ENCODE measurements at places on chromosomes 7 and 10.

DNA sequence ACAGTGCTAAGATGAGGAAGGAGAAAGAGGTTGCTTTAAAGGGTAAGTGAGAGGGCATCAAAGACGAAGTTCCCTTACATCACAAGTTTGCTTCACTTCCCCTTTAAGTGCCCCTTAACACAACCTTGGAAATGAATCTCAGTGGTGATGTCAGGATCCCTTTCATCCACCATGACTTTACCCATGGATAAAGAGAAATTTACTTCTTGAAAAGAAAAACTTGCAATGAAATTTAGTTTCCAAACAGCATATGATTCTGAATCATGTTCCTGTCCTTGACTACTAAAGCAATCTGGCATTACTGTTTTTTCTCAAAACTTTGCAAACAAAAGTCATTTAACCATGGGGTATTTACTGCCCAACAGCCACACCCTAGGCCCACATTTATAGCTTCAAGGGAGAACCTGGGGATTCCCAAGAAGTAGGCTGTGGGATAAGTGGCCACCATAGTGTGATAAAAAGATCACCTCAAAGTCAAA lies 135.9 kb downstream of the ITGB8 start:
- DNase-seq = no peak

GRCh38 chr7:85094046-85094725 lies 92.7 kb downstream of the SEMA3D start:
- DNase-seq = no peak

GRCh38 chr7:17437586-17437985 lies 139.1 kb downstream of the AHR start:
- no peak for DNase-seq

GRCh38 chr7:139767561-139767982 lies 10.2 kb downstream of the HIPK2 start:
- DNase-seq = no peak

DNA sequence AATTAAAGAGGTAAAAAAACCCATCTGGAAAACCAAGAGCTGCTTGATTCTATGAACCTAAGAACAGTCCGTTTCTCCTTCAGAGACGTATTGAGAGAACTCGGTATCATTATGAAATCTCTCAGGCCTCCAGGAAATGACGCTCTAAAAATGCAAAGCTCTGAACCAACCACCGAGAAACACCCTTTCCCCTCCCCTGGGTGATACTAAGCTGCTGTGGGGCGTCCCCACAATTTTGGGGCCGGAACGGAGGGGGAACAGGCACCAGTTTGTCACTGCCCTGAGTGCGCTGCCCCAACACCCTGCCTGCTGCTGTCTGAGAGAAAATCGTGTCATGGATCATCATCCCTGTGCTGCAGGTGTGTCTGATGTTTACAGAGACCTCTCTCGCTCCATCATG lies 509.5 kb downstream of the DNAJB6 start:
- no peak for DNase-seq

GRCh38 chr10:649798-650440 lies 39.5 kb downstream of the DIP2C start:
- DNase-seq = peak; percentile 55

DNA sequence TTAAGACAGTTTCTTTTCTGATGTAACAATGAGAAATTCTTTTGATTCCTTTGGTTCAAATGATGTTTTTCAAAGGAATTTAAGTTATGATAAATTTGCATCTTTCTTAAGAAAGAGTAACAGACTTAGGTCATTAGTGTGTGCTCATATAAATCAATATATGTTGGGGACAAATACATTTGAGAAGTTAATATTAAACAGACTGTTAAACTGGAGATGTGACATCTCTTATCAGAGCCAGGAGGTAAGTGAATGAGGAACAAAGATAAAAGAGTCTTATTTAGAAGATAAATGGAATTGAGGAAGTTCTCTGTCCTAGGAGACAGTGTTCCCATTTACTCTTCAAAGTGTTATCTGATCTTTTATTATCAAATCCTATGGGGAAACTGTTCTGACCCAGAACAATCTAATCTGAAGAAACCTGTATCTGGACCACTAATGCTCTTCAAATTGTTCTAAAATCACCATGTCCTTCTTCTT lies 104.8 kb upstream of the LAMB4 start:
- DNase-seq = no peak

DNA sequence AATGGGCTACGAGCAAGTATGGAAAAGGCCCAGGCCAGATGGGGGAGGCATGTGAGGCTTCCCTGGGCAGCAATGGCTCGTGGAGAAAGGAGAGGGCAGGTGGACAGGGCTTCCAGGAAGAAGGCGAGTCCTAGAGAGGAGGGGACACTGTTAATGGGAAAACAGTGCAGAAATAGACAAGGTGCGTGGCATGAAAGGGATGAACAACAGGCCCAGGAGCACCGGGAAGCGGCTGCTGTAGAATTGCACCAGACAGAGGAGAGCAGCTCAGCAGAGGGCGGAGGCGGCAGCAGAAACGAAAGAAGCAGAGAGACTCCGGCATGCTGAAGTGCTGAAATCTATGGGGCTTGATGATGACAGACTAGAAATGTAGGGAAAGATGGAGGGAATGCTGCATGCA lies 102.1 kb downstream of the PIP4K2A start:
- no peak for DNase-seq

DNA sequence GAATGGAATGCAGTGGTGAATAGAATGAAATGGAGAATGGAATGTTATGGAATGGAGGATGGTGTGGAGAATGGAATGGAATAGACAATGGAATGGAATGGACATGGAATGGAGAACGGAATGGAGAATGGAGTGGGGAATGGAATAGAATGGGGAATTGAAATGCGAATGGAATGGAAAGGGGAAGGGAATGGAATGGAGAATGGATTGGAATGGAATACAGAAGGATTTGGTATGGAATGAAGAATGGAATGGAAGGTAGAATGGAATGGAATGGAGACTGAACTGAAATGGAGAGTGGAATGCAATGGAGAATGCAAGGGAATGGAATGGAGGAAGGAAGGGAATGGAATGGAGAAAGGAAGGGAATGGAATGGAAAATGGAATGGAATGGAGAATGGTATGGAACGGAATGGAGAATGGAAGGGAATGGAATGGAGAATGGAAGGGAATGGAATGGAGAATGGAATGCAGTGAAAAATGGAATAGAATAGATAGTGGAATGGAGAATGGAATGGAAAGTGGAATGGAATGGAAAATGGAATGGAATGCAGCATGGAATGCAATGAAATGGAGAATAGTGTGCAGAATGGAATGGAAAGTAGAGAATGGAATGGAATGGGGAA lies 94.8 kb downstream of the NSUN6 start:
- DNase-seq = no peak

- DNase-seq = no peak
These were observed 144.2 kb upstream of the TNRC18 start for GRCh38 chr7:5567790-5568189.

- DNase-seq = no peak
These were observed 126.9 kb upstream of the BTBD16 start for GRCh38 chr10:122144199-122144598.

GRCh38 chr7:66571568-66571967 lies 57.1 kb upstream of the KCTD7 start:
- no peak for DNase-seq

GRCh38 chr10:83516788-83517187 lies 622.5 kb upstream of the GHITM start:
- DNase-seq = no peak
